ENCODE measurements at places on chromosomes 16 and 17.

GRCh38 chr17:27087935-27088766 is 205.8 kb upstream of the WSB1 start:
- no peak for DNase-seq

- no peak for DNase-seq
Measured at GRCh38 chr17:3963237-3964201, 718 bp downstream of the ATP2A3 start.

DNA sequence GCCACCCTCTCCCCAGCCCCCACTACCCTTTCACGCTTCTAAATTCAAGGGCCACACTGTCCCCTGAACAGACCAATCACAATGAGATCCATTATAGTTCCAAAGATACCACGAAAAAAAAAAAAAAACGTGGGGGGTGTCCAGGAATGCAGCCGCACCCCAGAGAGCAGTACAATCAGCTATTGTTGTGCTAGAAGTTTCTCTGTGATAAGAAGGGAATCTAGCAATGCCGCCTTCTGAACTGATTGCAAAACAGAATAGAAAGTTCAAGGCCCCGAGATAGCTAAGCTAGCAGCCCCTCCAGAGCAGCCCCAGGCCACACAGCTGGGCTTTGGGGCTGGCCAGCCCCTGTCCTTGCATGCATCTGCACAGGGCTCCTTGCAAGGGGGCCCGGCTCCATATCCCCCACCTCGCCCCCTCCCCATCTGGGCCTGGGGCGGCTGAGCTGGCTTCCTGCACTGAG is 86.9 kb upstream of the CBX4 start:
- no peak for DNase-seq

GRCh38 chr16:81696961-81697615 is 82.0 kb upstream of the PLCG2 start:
- DNase-seq, result no peak

DNA sequence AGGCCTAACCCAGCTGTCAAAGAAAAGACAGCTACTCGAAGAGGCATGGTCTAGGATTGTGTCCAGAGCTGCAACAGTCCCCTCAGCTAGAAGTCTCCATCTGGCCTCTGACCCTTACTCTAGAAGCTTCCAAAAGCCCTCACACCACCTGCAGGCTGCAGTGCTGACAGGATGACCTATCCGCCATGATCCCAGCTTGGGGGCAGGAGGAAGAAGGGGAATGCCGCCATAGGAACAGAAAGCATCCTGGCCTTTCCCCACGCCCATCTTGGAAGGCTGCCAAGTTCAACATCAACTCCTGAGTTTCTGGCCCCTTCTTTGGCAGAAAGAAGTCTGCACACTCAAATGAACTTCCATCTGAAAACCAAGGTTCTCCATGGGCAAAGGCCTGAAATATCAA is 3.1 kb upstream of the KRT36 start:
- DNase-seq, result no peak

- DNase-seq, result no peak
Measured at GRCh38 chr17:41618341-41619035, 5.9 kb downstream of the KRT17 start.

GRCh38 chr17:17098551-17099179 is 56.4 kb downstream of the MPRIP start:
- no peak for DNase-seq

DNA sequence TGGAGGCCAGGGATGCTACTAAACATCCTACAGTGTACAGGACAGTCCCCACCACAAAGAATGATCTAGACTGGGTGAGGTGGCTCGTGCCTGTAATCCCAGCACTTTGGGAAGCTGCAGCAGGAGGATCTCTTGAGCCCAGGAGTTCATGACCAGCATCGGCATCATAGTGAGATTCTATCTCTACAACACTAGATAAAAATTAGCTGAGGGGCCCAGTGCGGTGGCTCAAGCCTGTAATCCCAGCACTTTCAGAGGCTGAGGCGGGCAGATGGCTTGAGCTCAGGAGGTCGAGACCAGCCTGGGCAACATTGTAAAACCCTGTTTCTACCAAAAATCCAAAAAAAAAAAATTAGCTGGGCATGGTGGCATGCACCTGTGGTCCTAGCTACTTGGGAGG is 5.4 kb upstream of the ZNF500 start:
- no peak for DNase-seq

GRCh38 chr16:22428654-22429053 is 54.2 kb upstream of the CDR2 start:
- no peak for DNase-seq

Data from stimulated activated CD4-positive, alpha-beta T cell treated with anti-CD3 and anti-CD28 coated beads, Interleukin-1b, Interleukin-23, amount 100 ng/mL, for 1 hour (primary cell).